K562 (cell line): ENCODE measurements at places on chromosomes 5 and 9. TPM values are rescaled to one million over a fixed set of nuclear protein-coding genes. Genes with fewer than 3 reads are reported as not detected.

CTNND2 gene
- 0.13 and 0.35 TPM in 2 replicates for total RNA-seq

NXNL2 gene
- not detected in 2 replicates for total RNA-seq

PALM2AKAP2 gene
- total RNA-seq: not detected in 2 replicates

COX7C gene
- 730 and 822 TPM in 2 replicates for total RNA-seq
